ENCODE measurements at places on chromosomes 7 and 10. TPM values are rescaled to one million over a fixed set of nuclear protein-coding genes. Genes with fewer than 3 reads are reported as not detected.

The ZNF736 gene
- total RNA-seq = 11.7 TPM

The EVX1 gene
- not detected for total RNA-seq

The TSPAN15 gene
- total RNA-seq = 31.1 TPM

The FAM171A1 gene
- total RNA-seq = 43.8 TPM

The NT5C2 gene
- 71.1 TPM for total RNA-seq

The PLAC9 gene
- 4.9 TPM for total RNA-seq

The ATOH7 gene
- total RNA-seq = not detected

The MAGI2 gene
- total RNA-seq = 7.2 TPM

The BCAP29 gene
- total RNA-seq = 310 TPM

The PSMC2 gene
- 242 TPM for total RNA-seq

The HTRA1 gene
- 22.4 TPM for total RNA-seq
